ENCODE measurements at places on chromosomes 4 and X.

DNA sequence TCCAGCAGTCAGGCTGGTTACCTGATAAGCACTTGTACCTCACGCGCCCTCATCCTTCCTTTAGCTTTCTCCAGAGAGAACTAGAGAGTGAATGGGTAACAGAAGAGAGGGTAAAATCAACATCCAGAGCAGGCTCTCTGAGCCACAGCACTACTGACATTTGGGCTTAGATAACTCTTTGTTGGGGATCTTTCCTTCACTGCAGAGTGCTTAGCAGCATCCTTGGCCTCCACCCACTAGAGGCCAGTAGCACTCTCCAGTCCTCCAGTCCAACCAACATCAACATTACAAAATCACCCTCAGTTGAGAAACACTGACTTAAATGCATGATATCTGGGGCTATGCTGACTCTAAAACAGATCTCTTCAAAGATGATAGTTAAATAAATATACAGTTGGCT lies 220.7 kb downstream of the TACR3 start:
- no peak for DNase-seq

- DNase-seq, result no peak
Measured at GRCh38 chr4:178070163-178070562, 627.9 kb upstream of the AGA start.

DNA sequence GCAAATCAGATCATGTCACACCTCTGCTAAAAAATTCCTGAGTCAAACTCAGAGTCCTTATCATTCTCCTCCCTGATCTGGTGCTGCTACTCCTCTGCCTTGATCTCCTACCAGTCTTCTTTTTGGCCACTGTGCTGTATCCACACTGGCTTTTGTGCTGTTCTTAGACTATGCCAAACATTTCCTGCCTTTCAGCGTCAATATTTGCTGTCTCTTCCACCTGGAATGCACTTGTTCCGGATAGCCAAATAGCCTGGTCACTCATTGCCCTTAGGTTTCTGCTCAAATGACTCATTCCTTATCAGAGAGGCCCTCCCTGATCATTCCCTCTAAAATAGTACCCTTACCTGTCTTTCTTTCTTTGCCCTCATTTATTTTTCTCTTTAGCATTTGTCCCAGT lies 24.4 kb upstream of the RP2 start:
- no peak for DNase-seq

DNA sequence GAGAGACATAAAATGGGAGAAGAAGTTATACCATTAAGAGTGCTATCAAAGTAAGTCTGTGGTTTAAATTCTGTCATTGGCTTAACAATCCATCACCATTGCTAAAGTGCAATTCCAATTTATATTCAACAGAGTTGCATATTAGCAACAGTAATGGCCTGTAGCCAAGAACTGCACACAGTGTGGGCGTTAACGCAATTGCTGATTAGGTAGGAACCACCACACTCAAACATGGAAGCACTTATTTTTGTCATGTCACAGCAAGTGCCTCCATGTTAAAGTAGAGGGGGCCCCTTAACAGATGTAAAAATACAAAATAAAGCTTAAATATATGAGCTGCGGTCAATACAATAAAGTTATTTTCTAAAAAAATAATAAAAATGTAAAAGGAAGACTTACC lies 10.8 kb downstream of the LARP7 start:
- DNase-seq, result peak; percentile 34
